ENCODE measurements at places on chromosomes 3 and 15.
A peak's percentile ranks its signal among the peaks of the same experiment; 100 is the strongest.

GRCh38 chr3:73255609-73256029 lies 194.2 kb downstream of the EBLN2 start:
- peak; percentile 20 for DNase-seq

DNA sequence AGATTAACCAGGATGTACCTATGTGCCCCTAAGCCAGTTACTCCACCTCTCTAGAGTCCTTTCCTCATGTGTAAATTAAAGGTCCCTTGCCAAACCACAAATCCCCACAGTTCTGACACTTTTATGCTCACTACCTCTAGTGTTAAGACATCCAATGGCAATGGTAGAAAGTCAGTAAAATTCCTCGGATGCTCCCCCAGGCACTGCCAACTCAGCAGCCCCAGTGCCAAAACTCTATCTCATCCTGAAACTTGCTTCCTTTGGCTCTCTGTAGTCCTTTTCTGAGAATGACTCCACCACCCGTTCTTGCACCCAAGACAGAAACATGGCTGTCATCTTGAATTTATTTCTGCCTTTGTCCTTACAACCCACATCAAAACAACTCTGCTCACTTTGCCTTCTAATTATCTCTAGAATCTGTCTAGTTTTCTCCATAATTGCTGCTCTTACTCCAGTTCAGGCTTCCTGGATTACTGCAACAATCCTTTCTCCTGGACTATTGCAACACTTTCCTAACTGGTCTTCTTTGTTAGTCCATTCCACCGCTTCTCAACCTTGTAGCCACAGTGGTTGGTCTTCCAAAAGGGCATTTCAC lies 41.6 kb downstream of the MB21D2 start:
- DNase-seq = no peak

DNA sequence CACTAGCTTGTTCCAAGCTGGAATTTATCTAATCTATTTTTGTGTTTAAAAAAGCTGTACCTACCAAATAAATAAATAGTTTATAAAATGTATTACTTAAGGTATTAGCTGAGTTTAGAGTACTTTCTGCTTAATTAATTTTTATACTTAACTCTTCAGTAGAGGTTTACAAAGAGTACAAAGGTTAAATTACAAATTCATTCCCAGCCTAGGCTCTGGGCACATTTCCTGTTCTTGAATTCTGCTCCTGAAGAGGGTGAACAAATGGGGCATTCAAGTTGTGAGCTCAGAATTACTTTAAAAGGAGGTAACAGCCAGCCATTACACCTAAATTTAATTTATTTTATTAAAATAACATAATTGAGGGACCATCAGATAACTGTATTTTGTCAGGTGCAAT lies 26.4 kb downstream of the MKRN2 start:
- no peak for DNase-seq

- DNase-seq = no peak
These were observed 82.3 kb downstream of the ARPP21 start for GRCh38 chr3:35721628-35722027.

- DNase-seq = no peak
These were observed 129.9 kb downstream of the ROBO2 start for GRCh38 chr3:77169823-77170222.

GRCh38 chr3:48118928-48119327 lies 69.3 kb downstream of the CDC25A start:
- DNase-seq = no peak

DNA sequence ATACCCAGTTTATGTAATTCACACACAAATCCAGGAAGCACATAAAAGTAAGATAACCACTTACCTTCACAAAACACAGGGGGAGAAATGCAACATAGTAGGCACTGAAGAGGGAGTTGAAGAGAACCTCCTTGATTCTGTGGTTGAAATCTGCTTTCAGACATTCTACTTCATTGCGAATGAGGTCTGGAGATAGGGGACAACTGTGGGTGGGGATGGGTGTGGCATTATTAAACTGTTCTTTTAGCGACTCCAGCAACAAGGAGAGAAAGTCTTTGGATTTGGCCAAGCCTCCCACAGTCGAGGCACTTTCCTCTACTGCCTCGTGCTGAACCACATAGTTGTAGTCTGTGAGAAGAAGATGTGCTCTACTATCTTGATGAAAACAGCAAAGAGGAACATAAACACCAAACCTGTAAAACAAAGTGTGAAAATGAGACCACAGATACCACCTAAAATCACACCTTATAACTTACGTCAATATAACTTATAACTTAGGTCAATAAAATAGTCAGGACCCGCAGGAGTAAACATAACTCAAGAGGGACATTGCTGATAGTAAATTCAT lies 25.6 kb downstream of the TMEM39A start:
- DNase-seq = no peak

- no peak for DNase-seq
These were observed 28.3 kb upstream of the PRR23E start for GRCh38 chr3:127164615-127165014.

DNA sequence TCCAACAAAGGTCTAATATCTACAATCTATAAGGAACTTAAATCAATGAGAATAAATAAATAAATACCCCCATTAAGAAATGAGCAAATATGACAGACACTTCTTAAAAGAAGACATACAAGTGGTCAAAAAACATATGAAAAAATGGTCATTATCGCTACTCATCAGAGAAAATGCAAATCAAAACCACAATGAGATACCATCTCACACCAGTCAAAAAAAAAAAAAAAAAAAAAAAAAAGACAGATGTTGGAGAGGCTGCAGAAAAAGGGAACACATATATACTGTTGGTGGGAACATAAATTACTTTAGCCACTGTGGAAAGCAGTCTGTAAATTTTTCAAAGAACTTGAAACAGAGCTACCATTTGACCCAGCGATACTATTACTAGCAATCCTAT lies 31.6 kb upstream of the OR5H6 start:
- no peak for DNase-seq

DNA sequence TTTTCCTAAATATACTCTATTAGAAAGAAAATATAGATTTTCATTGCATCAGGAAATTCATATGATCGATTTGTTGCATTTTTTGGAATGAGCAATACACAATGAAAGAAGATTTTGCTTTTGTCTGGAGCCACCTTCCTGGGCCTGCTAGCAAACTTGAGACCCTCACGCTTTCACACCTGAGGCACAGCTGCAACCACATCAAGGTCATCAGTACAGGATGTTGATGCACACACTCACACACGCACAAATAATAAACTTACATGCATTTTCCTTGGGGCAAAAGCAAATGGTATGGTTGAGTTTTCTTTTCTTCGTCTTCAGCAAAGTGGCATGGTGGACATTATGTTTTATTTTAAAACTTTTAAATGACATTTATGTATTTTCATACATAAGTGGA lies 64.8 kb upstream of the SATB1 start:
- no peak for DNase-seq

GRCh38 chr15:29570948-29571791 lies 251.1 kb downstream of the TJP1 start:
- no peak for DNase-seq

GRCh38 chr3:124174476-124174875 lies 182.6 kb upstream of the ROPN1 start:
- no peak for DNase-seq

DNA sequence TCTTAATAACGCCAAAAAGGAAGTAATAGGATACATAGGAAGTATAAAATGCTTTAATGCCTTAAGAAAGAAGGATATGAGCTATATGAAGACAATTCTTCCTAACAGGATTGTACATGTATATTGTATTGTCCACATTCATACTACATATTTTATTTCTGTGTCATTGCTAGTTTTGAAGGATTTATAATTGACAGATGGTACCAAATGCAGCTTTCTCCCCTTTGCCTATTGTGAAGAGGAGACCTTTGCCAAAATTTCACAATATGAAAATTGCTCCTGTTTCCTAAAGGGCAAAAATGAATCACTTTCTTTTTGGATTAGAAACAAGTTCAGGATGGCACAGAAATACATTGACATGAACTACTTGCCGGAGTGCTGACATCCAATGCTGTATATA lies 34.8 kb upstream of the EOMES start:
- DNase-seq = no peak

DNA sequence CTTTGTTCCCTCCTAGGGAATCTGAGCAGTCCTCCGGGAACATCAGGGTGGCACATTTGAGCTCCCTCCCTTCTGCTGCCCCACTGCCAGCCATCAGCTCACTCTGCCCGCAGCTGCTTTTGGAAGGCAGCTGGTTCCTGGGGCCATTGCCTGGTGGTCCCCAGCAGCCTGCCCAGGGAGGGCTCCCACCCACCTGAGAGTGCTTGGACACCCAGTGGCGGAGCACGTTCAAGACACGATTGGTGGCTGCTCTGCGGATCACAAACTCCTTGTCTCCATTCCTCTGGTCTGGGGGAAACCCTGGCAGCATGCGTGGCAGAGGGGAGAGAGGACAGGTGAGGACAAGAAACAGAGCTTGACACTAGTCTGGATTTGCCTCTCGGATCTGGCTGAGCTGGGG lies 53.7 kb upstream of the CTSH start:
- no peak for DNase-seq

GRCh38 chr3:141844812-141845211 lies 31.6 kb upstream of the ATP1B3 start:
- DNase-seq = no peak

GRCh38 chr15:83983634-83984458 lies 251.7 kb upstream of the GOLGA6L4 start:
- no peak for DNase-seq

GRCh38 chr15:65993236-65993635 lies 123.9 kb downstream of the RAB11A start:
- DNase-seq = no peak

GRCh38 chr15:52532427-52532826 lies 3.7 kb upstream of the MYO5A start:
- no peak for DNase-seq

DNA sequence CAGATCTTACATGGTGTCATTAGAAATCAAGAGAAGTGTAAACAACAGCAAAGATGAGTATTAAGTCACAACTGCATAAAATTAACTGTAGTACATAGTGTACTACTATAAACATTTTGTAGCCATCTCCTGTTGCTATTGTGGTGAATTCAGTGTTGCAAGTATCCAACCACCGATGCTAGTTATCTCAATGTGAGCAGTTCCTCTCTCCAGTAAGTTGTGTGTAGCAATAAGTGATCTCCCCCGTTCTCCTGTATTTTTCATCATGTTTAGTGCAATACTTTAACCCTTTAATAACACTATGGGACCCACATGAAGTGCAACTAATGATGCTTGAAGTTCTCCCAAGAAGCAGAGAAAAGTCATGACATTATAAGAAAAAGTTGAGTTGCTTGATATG lies 264.7 kb upstream of the KCNH8 start:
- DNase-seq = no peak

- DNase-seq = no peak
These were observed 246.6 kb downstream of the IL20RB start for GRCh38 chr3:137204409-137204808.

- no peak for DNase-seq
These were observed 716 bp upstream of the KLHL24 start for GRCh38 chr3:183634707-183635106.

DNA sequence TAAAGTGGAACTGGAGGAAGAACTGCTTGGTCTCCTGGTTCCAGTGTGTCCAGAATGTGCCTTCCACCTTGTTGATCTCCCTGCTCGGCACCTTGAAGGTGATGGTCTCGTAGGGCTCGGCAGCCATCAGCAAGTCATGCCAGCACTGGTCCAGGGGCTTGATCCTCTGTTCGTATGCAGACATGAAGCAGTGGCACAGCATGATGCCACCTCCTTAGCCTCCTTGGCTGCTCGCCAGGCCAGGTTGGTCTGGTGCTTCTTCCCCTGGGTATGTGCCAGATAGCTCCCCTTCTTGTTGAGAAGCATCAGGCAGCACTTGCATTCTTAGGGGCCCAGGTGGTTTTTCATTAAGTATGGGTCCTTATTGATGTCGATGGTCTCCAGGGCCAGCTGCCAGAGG lies 17.8 kb upstream of the TXNRD3 start:
- DNase-seq = no peak

- no peak for DNase-seq
These were observed 555.6 kb upstream of the RGMA start for GRCh38 chr15:93644595-93644994.

DNA sequence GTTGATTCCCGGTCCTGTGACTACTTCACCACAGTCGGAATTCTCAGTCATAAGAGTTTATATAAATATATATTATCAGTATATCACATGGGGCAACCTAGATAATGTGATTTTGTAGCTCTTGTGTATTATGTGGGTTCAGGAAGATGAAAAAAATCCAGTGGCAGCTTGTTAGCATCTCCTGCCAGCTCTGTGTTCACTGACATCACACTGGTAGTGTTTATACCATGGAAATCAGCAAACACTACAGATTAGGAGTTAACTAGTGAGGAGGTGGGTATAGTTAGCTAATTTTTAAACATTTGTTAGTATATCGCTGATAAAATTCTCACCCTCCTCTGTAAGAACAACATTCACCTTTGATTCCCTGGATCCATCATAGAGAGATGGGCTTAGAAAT lies 44.5 kb upstream of the KCNMB2 start:
- no peak for DNase-seq

GRCh38 chr3:134374105-134374790 lies at the start of gene AMOTL2:
TSS of gene AMOTL2 (minus strand) at chr3:134374447. CDS start at chr3:134371433, 3,014 bp downstream.
- DNase-seq = peak; percentile 98

- peak; percentile 40 for DNase-seq
These were observed 692 bp downstream of the UBE2E2 start for GRCh38 chr3:23203708-23204330.

All from ELR (cell line).